Activated T-cell treated with anti-CD3 and anti-CD28 coated beads, Interleukin-2, amount 50 U/mL, for 72 hours (primary cell): ENCODE measurements at places on chromosomes 1 and 21.

DNA sequence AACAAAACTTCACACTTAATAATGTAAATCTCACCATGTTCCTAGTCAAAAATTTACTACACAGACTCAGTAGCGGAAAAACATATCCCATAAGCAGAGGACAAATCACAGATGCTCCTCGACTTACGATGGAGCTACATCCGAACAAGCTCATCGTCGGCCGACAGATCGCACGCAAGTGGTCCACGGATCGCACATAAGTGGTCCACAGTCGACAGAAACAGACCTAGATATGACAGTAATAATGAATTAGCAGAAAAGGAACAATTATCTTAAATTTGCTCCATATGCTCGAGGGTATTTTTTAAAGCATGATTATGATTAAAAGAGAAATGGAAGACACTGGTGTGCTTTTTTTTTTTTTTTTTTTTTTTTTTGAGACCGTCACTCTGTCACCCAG lies 36.3 kb downstream of the WDR4 start:
- DNase-seq, result no peak

DNA sequence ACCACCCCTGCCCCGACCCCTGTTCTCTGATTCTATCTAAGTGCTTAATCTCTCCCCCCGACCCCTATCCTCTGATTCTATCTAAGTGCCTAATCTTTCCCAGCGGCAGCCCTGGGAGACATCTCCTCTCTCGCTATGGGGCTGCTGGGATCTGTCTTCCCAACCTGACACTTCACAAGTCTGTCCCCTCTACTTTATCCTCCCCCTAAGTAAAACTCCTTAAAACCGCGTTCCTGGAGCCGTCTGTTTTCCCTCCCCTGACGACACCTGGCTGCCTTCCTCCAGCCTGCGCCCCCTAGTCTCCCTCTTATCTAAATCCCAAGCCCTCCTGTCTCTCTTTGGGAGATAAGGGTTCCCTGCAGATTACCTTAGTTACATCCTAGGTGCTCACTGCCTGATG lies 30.5 kb downstream of the EPHB2 start:
- DNase-seq, result no peak

- no peak for DNase-seq
Observed at GRCh38 chr1:82299656-82300055, 498.9 kb downstream of the ADGRL2 start.

- DNase-seq, result peak; percentile 54
Observed at GRCh38 chr1:117061986-117062415, 1.9 kb downstream of the TTF2 start.

DNA sequence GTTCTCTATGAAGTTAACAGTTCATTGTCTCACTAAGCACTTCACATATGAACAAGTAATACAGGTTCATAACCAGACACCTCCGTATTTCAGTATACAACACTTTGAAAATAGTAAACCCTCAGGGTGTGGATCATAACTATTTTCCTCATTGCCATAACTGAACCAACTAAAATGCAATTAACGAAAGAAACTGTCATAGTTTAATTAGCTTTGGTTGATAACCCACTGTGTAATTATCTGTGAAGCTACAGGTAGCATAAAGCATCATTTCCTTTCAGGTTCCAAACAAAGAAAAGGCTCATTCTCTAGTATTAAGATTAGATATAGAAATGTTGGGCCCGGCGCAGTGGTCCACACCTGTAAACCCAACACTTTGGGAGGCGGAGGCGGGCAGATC lies 58.5 kb downstream of the EIF4G3 start:
- no peak for DNase-seq

GRCh38 chr1:110163591-110163990 lies 13.3 kb downstream of the SLC6A17 start:
- DNase-seq, result no peak

DNA sequence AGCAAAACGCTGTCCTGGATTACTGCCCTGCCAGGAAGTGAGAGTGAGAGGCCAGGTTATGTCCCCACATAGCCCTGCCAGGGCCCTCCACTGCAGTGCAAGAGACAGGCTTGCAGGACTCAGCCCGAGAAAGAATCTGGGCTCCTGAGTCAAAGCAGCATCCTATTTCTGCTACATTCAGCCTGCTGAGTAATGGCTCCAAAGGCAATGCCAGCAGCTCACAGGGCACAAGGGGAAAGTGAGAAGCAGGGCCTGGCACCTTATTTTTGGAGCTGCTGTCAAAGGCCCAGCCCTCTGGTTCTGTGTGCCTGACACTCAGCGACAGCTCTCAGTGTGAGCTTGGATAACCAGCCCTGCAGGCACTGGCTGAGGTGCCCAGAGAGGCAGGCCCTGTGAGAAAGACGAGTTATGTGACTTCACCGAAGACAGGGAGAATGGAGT lies 83.9 kb downstream of the DTL start:
- no peak for DNase-seq
